Ovary (tissue), 10 donors: ENCODE measurements at places on chromosomes 7 and 10.

- H3K27ac ChIP-seq, result no peak overlapping the region
- no peaks in the 10 kb centered on the region for H3K27me3 ChIP-seq
- no peaks in the 10 kb centered on the region for H3K4me1 ChIP-seq
- no peak overlapping the region for H3K4me3 ChIP-seq
Observed at GRCh38 chr10:78964952-78965633, 103.7 kb upstream of the ZMIZ1 start.

GRCh38 chr7:157008206-157009169 is 2.0 kb downstream of the MNX1 start:
- no peak for DNase-seq
- H3K27ac ChIP-seq, result no peak overlapping the region
- H3K27me3 ChIP-seq, result peaks cover 5% of the 10 kb centered on the region
- no peaks in the 10 kb centered on the region for H3K36me3 ChIP-seq
- H3K4me1 ChIP-seq, result peaks cover 8% of the 10 kb centered on the region

- H3K4me3 ChIP-seq, result no peak overlapping the region
- H3K27ac ChIP-seq, result no peak overlapping the region
- no peak for DNase-seq
- H3K4me1 ChIP-seq, result no peaks in the 10 kb centered on the region
- no peaks in the 10 kb centered on the region for H3K36me3 ChIP-seq
Observed at GRCh38 chr10:78266741-78267469, 233.2 kb downstream of the RPS24 start.

DNA sequence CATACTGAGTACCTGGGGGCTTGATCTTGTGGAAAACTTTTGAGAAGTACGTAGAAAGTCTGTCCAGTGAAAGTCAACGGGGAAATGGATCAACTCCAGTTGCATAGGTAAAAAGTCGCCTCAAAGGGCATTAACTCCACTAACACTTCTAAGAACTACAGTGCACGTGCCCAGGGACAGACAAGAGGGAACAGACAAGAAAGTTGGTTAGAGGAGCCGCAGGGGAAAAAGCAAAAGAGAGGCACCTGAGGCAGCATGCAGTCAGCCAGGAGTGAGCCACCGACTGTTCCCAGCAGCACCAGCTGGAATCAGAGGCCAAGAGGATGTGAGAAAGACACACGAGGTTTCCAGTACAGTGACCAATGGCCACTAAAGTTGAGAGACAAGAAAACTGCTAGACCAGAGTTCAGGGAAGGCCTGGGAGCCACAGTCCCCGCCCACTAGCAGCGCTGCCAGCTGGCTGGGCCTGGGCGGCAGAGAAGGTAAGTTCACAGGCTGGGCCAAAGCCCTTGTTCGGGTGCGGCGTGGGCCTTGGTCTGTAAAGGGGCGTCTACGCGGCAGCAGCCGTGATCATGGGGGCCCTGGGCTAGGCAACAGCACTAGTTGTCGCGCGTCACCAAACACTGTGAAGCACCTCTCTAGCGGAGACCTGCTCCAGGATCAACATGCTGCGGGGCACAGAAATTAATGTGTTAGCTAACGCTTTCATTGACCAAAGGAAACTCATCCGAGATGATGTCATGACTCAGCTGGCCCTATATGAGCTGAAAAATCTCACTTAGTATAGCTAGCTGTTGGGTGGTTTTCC is 14.0 kb downstream of the ITGB1 start:
- no peak overlapping the region for H3K27ac ChIP-seq
- no peaks in the 10 kb centered on the region for H3K36me3 ChIP-seq
- DNase-seq, result no peak
- peaks cover 17% of the 10 kb centered on the region for H3K4me1 ChIP-seq

DNA sequence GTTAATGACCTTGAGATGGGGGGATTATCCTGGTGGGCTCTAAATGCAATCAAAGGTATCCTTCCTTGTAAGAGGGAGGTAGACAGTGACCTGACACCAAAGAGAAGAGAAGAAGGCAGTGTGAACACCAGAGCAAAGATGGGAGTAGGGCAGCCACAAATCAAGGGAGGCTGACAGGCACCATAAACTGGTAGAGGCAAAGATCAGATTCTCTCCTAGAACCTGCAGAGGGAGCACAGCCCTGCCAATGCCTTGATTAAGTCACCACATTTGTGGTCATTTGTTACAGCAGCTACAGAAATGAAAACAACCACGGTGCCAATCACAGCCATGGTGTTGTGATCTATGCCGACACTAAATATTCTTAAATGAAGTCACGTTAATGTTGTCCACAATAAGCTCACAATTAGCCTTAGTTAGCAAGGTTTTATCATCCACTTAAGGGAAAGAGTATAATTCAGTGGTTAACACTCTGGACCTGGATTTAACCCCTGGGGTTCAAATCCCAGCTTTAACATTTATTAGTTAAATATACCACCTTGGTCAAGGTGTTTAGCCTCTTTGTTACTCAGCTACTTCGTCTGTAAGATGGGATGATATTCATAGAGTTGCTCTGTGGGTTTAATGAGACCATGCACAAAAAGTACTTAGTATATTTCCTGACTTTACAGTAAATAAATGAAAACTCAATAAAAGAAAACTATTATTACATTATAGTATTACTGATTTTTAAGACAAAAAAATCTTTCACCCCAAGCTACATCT is 70.8 kb downstream of the SGMS1 start:
- H3K27ac ChIP-seq, result no peak overlapping the region
- H3K27me3 ChIP-seq, result no peaks in the 10 kb centered on the region
- no peak overlapping the region for H3K4me3 ChIP-seq
- peaks cover 22% of the 10 kb centered on the region for H3K4me1 ChIP-seq
- no peaks in the 10 kb centered on the region for H3K36me3 ChIP-seq

- no peaks in the 10 kb centered on the region for H3K27me3 ChIP-seq
- H3K36me3 ChIP-seq, result no peaks in the 10 kb centered on the region
- H3K27ac ChIP-seq, result peak overlapping the region; percentile 100
- H3K4me3 ChIP-seq, result peak overlapping the region; percentile 93
- DNase-seq, result peak; percentile 71
Observed at GRCh38 chr10:100996678-100997359, 2.8 kb upstream of the LZTS2 start.

DNA sequence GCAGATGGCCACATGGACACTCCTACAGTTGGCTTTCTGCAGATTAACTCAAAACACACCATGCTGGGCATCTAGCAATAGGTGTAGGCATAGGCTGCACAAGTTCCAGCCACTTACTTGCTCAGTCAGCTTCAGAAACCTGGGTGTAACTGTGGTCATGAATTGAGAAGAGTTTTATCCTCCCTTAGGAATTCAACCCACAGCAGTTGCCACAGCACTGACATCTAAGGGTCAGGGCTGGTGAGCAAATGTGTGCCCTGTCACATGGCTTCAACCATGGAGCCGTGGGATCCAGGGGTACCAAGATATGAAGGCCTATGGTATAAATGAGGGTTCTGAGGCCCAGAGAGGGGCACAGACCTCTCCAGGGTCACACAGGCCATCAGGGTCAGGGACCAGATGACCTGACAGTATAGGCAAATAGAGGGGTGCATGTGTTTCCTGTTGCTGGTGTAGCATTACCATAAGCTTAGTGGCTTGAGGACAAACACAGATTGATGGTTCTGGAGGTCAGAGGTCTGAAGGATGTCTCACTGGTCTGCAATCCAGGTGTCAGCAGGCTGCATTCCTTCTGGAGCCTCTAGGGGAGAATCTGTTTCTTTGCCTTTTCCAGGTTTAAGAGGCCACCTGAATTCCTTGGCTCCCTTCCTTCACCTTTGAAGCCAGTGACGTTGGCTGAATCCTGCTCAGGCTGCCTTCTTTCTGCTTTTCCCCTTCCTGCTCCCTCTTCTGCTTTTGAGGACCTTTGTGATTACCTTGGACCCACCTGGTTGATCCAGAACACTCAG is 24.1 kb downstream of the MINDY4 start:
- no peak overlapping the region for H3K27ac ChIP-seq
- peaks cover 7% of the 10 kb centered on the region for H3K4me1 ChIP-seq
- H3K36me3 ChIP-seq, result no peaks in the 10 kb centered on the region
- DNase-seq, result no peak

DNA sequence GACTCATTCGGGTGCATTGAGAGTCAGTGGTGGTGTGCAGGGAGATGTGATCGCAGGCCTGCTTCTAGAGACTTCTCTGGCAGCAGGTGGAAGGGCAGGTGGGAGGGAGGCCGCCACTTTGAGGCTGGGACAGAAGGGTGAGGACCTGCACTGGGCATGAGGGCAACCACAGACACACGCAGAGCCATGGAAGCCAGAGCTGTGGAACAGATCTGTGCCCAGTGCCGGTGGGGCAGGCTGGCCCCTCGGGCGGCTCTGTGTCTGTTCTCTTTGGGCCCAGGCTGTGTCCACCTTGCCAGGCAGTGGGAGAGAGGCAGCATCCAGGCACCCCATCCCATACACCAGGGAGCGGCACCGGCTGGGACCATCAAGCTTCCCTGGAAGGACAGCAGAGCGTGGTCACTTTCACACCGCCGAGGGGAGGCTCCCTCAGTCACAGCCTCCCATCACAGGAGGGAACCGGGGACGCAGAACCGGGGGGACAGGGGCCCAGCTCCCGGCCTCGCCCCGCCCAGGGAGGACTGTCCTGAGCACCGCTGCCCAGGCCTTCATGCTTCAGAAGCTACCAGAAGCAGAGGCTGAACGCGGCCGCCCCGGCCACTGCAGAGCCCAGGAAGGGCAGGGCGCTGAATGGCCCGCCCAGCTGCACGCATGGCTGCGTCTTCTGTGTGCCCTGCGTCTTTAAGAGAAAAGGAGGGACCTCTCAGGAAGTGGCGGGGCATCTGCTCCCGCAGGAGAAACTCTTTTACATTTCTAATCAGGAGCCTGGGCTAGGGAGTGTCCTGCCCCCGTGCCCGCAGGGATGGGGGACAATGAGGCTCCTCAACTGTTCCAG is 32.1 kb downstream of the EN2 start:
- H3K27me3 ChIP-seq, result no peaks in the 10 kb centered on the region
- DNase-seq, result no peak
- no peak overlapping the region for H3K27ac ChIP-seq
- H3K4me1 ChIP-seq, result peaks cover 4% of the 10 kb centered on the region
- peak overlapping the region; percentile 23 for H3K4me3 ChIP-seq

DNA sequence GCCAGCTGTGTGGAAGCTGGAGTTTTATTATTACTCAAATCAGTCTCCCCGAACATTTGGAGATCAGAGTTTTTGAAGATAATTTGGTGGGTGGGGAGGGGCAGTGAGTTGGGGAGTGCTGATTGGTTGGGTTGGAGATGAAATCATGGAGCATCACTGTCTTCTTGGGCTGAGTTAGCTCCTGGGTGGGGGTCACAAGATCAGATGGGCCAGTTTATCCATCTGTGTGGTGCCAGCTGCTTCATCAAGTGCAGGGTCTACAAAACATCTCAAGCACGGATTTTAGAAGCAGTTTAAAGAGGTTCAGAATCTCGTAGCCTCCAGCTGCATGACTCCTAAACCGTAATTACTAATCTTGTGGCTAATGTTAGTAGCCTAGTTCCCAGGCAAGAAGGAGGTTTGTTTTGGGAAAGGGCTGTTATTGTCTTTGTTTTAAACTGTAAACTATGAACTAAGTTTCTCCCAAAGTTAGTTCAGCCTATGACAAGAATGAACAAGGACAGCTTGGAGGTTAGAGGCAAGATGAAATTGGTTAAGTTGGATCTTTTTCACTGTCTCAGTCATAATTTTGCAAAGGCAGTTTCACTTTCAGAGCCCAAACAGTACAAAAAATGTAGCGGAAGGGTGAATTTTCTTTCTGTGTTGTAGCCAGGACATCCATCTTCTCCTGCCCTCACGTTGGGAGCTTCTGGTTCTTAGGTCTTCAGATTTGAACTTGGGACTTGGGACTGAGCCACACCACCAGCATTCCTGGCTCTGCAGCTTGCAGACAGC is 43.1 kb downstream of the KLF6 start:
- no peak for DNase-seq
- no peaks in the 10 kb centered on the region for H3K4me1 ChIP-seq
- no peak overlapping the region for H3K4me3 ChIP-seq
- H3K27me3 ChIP-seq, result no peaks in the 10 kb centered on the region
- H3K27ac ChIP-seq, result peak overlapping the region; percentile 53
- no peaks in the 10 kb centered on the region for H3K36me3 ChIP-seq

- DNase-seq, result peak; percentile 17
- no peaks in the 10 kb centered on the region for H3K4me1 ChIP-seq
- no peaks in the 10 kb centered on the region for H3K27me3 ChIP-seq
- H3K27ac ChIP-seq, result no peak overlapping the region
Observed at GRCh38 chr7:18345641-18346234, 149.8 kb upstream of the HDAC9 start.

DNA sequence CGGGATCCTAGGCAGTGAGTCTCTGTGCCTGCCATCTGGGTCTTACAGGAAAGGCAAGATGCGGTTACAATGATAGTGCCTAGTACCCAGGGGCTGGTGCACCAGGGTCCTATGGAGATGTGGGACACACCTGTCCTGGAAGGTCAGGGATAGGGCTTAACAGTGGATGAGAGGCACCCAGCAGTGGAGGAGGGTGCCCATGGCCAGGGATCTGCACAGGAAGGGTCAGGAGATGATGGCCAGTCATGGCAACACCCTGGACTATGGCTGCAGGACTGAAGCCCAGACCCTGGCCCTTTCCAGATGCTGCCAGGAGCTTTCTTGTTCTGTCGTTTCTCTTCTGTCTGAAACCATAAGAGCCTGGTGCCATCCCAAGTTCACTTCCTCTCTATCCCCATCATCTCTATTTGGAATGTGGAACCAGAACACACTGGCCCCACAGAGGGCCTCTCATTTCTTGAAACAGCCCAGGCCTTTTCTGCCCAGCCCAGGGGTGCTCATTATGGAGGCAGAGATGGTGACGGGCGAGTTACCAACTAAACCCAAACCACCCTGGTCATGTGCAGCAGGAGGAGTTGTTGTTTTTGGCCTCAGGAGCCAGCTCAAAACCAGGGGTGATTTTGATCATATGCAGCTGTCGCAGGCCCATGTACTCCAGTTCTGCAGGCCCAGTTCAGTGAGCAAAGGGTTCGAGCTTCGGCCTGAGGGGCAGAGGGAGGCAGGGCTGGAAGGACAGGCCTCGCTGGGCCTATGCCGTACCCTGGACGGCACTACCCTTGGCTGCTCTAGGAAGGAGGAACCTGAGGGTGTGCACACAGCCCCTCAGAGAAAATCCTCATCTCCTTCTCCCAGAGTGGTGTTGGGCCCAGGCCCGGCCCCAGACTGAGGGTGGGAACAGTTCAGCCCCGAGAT is 52.6 kb upstream of the GDF10 start:
- H3K27ac ChIP-seq, result no peak overlapping the region
- no peak overlapping the region for H3K4me3 ChIP-seq
- H3K27me3 ChIP-seq, result no peaks in the 10 kb centered on the region
- DNase-seq, result no peak
- no peaks in the 10 kb centered on the region for H3K4me1 ChIP-seq
- H3K36me3 ChIP-seq, result no peaks in the 10 kb centered on the region

GRCh38 chr7:19209166-19209696 is 64.0 kb upstream of the FERD3L start:
- H3K27me3 ChIP-seq, result no peaks in the 10 kb centered on the region
- no peaks in the 10 kb centered on the region for H3K4me1 ChIP-seq
- DNase-seq, result no peak
- no peaks in the 10 kb centered on the region for H3K36me3 ChIP-seq
- no peak overlapping the region for H3K4me3 ChIP-seq

DNA sequence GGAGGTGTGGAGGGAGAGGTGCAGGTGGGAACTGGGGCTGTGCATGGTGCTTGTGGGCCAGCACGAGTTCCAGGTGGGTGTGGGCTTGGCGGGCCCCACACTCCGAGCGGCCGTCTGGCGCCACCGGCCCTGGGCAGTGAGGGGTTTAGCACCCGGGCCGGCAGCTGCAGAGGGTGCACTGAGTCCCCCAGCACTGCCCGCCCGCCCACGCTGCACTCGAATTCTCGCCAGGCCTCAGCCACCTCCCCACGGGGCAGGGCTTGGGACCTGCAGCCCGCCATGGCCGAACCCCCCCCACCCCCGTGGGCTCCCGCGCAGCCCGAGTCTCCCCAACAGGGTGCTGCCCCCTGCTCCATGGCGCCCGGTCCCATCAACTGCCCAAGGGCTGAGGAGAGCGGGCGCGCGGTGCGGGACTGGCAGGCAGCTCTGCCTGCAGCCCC is 810.2 kb downstream of the PCDH15 start:
- no peak for DNase-seq
- no peaks in the 10 kb centered on the region for H3K27me3 ChIP-seq
- no peak overlapping the region for H3K4me3 ChIP-seq
- H3K36me3 ChIP-seq, result no peaks in the 10 kb centered on the region
- H3K4me1 ChIP-seq, result no peaks in the 10 kb centered on the region
